ENCODE measurements at places on chromosomes 7 and 10. TPM values are rescaled to one million over a fixed set of nuclear protein-coding genes. Genes with fewer than 3 reads are reported as not detected.

FOXP2 gene
- polyA plus RNA-seq = 1.7 TPM

KCNIP2 gene
- 14.9 TPM for polyA plus RNA-seq

TACR2 gene
- 0.81 TPM for polyA plus RNA-seq

PAPSS2 gene
- 37.3 TPM for polyA plus RNA-seq

PRF1 gene
- polyA plus RNA-seq = 1.1 TPM

MRLN gene
- 0.65 TPM for polyA plus RNA-seq

CYP3A4 gene
- 13.6 TPM for polyA plus RNA-seq

GAD2 gene
- not detected for polyA plus RNA-seq

HOXA10 gene
- 0.06 TPM for polyA plus RNA-seq
